B cell (primary cell): ENCODE measurements at places on chromosomes 16 and 17. TPM values are rescaled to one million over a fixed set of nuclear protein-coding genes. Genes with fewer than 3 reads are reported as not detected.

FAM171A2 gene
- total RNA-seq: 0.69 and 1.00 TPM in 2 replicates

MRPL27 gene
- total RNA-seq: 33.5 and 40.2 TPM in 2 replicates

TPSAB1 gene
- total RNA-seq: not detected in 2 replicates

SCGB1C2 gene
- total RNA-seq: not detected in 2 replicates

ZCCHC14 gene
- 4.4 and 6.3 TPM in 2 replicates for total RNA-seq

STAC2 gene
- 0.10 TPM in 1 of 2 replicates, not detected in the other for total RNA-seq

CTRB1 gene
- not detected in 2 replicates for total RNA-seq

TSEN54 gene
- 29.7 and 33.0 TPM in 2 replicates for total RNA-seq

MRPL12 gene
- total RNA-seq: 23.8 and 24.1 TPM in 2 replicates

CACNG3 gene
- not detected in 2 replicates for total RNA-seq

DNA sequence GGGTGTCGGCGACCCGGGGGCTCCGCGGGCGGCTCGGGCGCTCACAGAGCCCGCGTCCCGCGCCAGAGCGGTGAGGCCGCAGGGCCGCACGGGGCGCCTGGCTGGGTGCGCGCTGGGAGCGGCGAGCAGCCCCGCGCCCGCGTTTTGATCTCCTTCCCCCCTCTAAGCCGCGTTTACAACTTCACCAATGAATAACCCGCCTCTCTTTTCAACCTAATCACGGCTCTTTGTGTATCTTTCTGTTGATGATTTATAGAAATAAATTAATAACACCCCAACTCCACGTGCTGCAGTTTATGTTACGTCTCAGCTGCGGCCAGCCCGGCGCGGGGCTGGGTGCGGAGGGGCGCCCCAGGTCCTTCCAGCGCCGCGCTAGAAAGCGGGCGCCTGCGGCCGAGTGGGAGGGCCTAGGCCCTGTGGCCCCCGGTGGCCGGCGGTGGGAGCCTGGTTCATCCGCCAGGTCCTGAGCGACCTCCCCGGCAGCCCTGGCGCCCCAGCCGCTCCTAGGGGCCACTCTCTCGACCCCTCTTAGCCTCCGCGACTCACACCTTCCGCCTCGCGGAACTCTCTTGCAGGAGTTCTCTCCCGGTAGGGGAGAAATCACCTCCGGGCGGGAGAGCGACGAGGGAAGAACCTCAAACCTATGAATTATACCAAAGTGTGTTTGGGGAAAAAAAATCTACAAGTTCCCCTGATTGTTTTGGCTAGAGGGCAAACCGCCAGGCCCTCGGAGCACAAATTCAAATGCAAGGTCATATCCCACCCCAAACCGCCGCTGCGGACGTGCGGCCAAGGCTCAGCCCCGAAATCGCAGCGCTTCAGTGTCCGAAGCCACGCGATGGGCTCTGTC lies 1.9 kb downstream of the HNF1B start:
- DNase-seq: peak; percentile 66

DNA sequence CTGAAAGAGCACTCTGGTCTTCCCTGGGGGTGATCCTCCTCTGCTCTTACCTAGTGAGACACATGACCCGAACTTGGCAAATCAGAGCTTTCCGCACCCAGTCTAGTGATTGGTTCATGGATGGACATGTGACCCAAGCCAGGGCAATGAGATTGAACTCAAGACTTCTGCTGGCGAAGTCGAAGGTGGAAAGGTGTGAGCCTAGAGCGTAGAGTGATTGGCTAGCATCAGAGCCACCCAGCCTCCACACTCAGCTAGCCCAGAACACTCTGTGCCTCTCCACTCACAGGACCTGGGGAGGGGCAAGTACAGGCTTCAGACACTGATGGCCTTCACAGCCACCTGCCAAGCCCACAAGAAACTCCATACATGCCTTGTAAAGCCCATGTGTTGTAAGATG lies 17.6 kb downstream of the ATPAF2 start:
- DNase-seq: no peak

- no peak for DNase-seq
Observed at GRCh38 chr16:24918641-24919040, 72.9 kb downstream of the SLC5A11 start.

DNA sequence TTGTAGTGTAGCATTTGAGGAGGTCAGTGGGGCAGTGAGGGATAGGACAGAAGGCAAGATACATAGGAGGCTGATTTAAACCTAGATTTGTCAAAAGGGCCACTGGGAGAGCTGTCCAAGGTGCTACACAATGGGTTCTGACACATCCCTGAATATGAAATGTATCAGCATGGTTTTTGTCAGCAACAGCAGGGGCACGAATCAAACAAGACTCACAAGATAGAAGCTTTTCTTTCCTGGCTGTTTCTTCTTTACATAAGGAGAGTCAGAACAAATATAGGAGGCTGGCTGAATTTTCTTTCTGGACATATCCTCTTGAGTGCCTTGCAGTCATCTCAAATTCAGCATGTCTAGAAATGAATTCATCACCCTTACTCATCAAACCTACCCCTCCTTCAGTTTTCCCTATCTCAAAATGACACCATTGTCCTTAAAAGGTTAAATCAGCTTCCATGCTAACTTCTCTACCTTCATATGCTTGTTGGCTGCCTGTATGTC lies 130.5 kb downstream of the NPIPB5 start:
- DNase-seq: no peak

GRCh38 chr17:16446338-16446983 lies 31.1 kb downstream of the TRPV2 start:
- DNase-seq: no peak

GRCh38 chr17:46035112-46035818 lies 36.2 kb downstream of the STH start:
- DNase-seq: peak; percentile 26

DNA sequence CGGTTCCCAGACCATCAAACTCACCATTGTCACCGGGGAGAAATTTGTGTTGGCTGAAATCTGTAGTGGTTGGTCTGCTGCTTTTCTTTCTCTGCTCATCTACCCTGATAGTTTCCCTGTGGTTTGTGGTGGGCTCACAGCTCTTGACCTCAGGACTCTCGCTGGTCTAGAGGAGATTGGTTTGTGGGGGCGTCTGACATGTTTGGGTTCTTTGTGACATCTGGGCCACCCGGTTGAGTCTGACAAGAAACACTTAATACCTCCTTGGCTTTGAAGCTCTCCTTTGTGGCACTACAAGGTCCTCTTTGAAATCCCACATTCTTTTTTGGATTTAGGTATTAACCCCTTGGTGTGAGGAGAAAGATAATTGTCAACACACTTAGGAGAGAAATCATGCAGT lies 662.0 kb downstream of the WWOX start:
- no peak for DNase-seq

DNA sequence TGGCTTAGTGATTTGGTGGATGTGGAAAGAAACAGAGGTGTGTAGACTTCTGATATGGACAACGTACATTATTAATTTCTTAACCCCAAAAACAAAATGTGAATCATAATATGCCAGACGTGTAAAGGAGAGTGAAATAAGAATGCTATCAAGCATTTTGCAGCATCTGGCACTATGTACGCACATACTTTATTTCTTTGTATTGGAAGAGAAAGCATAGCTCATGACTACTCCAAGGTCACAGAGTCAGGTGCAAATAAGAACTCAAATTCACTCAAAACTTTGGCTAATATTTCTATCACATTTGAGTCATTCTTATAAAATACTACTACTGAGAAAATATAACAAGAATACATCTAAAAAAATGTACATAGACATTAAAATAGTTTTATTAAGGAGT lies 74.8 kb downstream of the TTC19 start:
- no peak for DNase-seq

DNA sequence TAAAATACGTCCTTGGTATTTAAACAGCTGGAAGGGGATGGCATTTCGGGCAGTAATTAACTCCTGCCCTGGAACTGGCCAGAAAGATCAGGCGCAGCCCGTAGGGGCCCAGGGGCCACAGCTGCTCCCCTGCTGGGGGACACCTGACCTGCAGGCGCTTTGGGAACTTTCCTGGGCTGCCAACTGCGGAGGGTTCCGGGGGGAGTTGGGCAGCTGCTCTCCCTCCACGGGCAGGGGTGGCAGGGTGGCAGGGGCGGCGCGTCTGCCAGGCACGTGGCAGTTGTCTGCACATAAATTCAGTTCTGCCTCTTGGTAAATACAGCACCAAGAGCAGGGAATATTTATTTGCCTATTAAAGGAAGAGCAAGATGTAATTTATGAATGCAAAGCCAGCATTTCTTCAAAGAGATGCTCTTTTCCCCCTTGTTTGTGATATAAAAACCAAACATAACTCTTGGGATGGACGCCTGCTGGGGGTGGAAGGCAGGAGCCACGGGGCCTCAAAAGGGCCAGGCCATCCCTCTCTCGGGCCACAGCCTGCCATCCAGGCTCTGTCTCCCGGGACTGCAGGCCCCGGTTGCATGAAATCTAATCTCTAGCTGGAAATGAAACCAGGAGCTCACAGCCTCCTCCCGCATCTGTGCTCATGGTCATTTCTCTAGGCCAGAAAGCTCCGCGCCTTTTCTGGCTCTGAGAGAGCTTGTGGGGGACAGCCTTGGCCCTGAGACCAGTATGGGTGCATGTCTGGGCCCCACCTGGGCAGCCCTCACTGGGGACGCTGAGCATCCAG lies 29.9 kb upstream of the CHMP6 start:
- DNase-seq: no peak

GRCh38 chr17:49819138-49819537 lies 28.7 kb downstream of the TAC4 start:
- no peak for DNase-seq

DNA sequence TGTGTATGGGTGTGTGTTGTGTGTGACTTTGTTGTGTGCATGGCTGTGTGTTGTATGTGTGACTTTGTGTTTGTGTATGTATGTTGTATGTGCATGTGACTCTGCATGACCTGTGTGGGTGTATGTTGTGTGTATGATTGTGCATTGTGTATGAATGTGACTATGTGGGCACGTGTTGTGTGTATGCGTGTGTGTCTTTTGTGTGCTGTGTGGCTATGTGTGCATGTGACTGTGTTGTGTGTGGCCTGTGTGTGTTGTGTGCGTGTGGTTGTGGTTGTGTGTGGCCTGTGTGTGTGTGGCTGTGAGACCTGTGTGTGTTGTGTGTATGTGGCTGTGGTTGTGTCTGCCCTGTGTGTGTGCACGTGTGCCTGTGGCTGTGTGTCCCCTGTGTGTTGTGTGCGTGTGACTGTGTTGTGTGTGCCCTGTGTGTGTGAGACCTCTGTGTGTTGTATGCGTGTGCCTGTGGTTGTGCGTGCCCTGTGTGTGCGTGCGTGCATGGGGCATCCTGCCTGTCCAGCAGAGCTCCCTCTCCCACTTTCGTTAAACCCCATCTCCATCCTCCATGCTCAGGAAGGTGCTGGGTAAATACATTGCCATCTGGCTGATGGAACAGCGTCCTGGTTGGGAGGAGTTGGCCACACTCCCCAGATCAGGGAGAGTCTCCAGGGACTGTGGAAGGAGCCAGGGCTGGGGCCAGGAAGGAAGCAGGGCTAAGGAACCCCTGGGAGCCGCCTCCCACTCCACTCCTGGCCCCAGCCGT lies 90.1 kb upstream of the GSE1 start:
- no peak for DNase-seq

- DNase-seq: no peak
Observed at GRCh38 chr16:24493821-24494220, 45.5 kb upstream of the RBBP6 start.

GRCh38 chr17:34542700-34543336 lies 36.6 kb upstream of the TMEM132E start:
- DNase-seq: peak; percentile 65

GRCh38 chr17:74123350-74123749 lies 80.1 kb upstream of the RPL38 start:
- DNase-seq: no peak

GRCh38 chr17:40168262-40168832 lies 8.9 kb upstream of the RAPGEFL1 start:
- DNase-seq: peak; percentile 74

DNA sequence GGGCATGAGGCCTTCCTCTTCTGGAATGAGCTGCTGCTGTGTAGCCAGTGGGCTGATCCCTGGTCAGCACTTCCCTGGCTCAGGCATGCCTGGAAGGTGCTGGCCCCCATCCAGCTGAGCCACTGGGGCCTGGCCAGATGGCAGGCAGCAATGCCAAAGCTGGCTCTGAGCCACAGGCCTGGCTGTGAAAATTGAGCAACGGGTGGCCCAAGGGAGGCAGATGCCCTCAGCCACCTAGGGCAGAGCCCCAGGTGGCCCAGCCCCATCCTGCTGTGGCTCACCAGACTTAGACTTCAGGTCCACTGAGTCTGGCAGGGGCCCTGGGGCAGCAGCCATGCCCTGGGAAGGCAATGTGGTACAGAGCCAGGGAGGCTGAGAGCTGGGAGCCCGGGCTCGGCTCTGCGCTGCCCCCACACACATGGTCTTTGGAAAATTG lies 8.5 kb upstream of the CRHR1 start:
- no peak for DNase-seq

- no peak for DNase-seq
Observed at GRCh38 chr16:15031179-15031578, 24.7 kb downstream of the NTAN1 start.
